NCI-H2081 (cell line): ENCODE measurements at places on chromosomes 16 and 17.
A peak's percentile ranks its signal among the peaks of the same experiment; 100 is the strongest.

- no peak for DNase-seq
Measured at GRCh38 chr17:44967907-44968224, 237 bp downstream of the C1QL1 start.

GRCh38 chr16:53043986-53044601 is 8.6 kb downstream of the CHD9NB start:
- DNase-seq, result no peak

DNA sequence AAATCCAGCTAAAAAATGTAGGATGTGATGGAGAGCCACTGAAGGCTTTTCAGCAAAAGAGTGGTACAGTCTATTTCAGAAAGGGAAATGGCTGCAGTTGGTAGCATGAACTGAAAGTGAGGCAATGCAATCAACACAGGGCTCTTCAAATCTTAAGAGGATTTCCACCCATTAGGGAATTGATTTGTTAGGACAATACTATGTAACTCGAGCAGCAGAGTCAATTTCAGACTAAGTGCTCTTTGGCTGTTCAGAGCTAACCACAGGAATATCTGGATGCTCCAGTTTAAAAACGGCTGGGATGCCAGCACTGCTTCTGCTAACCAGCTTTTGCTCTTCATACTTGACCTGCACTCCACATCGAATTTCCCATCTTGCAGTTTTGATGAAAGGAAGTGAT is 24.6 kb downstream of the CACNG1 start:
- DNase-seq, result no peak

GRCh38 chr17:55909776-55910175 is 158.9 kb downstream of the PCTP start:
- DNase-seq, result no peak

- DNase-seq, result no peak
Measured at GRCh38 chr16:4689864-4690704, 3.3 kb upstream of the NUDT16L1 start.

- no peak for DNase-seq
Measured at GRCh38 chr17:32226886-32227285, 38.7 kb upstream of the RHBDL3 start.

- no peak for DNase-seq
Measured at GRCh38 chr16:11955713-11956123, 9.3 kb upstream of the TNFRSF17 start.

- peak; percentile 54 for DNase-seq
Measured at GRCh38 chr16:89216315-89217137, 977 bp upstream of the ZNF778 start.

DNA sequence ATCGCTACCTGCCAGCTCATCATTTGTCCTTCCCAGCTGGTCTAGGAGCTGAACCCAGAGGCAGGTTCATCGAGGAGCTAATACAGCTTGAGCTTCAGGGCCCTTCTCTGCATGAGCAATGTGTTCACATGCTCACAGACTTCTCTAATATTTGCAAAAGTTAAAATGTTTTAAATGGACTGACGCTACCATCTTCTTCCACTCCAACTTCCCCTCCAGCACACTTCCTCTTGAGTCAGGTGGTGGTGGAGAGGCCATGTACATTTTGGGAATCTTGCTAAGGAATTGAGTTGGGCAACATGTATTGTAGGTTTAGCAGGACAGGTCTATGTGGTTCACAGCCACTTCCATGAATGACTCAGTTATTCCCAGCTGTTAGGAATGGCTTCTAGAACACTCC is 21.6 kb upstream of the RHOT1 start:
- no peak for DNase-seq

GRCh38 chr17:10155371-10156076 is 42.9 kb downstream of the GAS7 start:
- DNase-seq, result no peak

DNA sequence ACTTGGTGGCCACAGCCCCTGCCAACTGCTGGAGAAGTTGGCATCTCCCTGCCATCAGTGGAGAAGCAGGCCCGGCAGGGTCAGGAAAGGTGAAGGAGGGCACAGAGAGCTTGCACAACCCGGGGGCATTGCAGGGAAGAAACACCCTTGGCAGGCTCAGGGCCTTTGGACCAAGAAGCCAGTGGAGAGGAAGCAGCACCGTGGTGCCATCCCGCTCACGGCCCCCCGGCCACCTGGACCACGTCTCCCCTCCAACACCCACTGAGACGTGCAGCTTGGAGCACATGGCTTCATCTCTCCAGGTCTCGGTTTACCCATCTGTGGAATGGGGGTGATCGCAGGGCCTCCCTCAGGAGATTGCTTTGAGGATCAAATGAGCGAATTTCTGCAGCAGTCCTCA is 158.1 kb downstream of the RBFOX3 start:
- no peak for DNase-seq

- no peak for DNase-seq
Measured at GRCh38 chr16:2810651-2811050, 6.4 kb upstream of the PRSS21 start.

DNA sequence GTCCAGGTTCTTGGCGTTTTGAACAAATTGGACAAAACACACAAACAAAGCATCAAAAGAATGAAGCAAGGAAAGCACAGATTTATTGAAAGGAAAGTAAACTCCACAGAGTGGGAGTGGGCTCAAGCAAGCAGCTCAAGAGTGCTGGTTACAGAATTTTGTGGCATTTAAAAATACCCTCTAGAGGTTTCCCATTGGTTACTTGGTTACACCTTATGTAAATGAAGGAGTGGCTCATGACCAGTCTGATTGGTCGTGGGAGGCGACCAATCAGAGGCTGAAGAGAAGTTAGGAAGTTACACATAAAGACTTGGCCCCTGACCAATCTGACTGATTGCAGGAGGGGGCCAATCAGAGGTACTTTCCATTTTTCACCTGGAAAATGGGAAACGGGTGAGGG is 1373.8 kb upstream of the GOT2 start:
- no peak for DNase-seq

DNA sequence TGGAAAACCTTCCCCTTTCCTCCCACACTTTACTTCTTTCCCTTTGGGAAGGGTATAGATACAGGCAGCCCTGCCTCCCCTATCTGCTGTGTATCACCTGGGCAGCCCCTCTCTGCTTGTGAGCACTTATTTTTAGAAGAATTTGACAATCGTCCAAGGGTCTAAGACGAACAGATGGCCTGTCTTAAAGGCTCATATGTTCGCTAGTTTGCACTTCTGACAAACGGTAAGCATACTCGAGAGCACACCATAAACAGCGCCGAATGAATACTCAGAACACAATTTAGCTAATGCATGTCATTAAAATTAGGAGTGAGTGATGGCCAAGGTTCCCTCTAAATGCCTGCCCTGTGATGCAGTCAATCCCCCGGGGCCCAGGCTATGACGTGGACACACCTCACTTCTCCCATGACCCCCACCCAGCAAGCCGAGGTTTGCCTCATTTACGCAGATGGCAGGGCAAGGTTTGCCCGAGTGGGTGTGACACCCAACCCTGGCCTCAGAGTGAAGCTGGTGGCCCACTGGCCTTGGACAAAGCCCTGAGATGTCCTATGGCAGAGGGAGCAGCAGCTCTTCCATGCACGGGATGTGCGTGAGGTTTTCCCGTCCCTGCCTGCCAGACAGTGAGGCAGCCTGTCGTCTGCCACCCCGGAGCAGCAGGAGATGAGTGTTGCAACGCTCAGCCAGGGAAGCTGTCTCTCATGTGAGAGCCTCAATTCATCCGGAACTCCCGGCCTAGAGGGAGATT is 125.2 kb downstream of the C16orf78 start:
- no peak for DNase-seq

GRCh38 chr16:12057266-12057665 is 80.7 kb downstream of the SNX29 start:
- DNase-seq, result no peak

DNA sequence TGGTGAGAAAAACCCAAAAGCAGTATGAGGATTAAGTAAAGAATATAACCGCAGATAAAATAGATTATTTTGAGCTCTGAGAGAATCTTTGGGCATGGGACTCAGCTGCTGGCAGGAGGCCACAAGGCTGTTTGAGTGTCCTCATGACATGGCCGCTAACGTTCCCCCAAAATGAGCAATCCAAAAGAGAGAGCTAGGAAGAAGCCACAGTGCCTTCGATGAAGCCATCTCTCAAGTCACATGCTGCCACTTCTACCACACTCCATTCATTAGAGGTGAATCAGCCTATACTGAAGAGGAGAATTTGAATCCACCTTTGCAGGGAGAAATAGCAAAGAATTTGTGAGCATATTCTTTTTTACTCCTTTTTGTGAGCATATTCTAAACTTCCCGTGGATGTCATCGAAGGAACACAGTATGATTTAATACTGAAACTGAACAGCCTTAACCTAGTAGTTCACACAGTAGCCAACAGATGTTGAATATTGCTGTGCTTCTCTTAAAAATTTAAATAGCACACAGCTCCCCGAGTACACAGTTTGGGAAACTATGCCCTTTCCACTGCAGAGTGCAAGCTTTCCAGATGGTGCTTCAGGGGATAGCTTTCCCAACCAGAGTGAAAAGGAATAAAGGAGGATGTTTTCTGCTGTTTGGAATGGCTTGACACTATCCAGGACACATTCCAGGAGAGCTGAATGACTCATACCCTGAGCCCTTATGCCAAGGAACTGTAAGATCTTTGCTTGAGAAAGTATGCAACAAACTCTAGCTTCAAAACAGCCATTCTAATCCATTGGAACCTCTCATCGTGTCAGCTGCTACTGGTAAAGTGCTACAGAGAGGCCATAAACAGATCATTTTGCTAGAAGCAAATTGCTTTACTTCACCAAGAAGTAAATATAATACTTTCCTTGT is 33.9 kb downstream of the ANKFY1 start:
- DNase-seq, result no peak

DNA sequence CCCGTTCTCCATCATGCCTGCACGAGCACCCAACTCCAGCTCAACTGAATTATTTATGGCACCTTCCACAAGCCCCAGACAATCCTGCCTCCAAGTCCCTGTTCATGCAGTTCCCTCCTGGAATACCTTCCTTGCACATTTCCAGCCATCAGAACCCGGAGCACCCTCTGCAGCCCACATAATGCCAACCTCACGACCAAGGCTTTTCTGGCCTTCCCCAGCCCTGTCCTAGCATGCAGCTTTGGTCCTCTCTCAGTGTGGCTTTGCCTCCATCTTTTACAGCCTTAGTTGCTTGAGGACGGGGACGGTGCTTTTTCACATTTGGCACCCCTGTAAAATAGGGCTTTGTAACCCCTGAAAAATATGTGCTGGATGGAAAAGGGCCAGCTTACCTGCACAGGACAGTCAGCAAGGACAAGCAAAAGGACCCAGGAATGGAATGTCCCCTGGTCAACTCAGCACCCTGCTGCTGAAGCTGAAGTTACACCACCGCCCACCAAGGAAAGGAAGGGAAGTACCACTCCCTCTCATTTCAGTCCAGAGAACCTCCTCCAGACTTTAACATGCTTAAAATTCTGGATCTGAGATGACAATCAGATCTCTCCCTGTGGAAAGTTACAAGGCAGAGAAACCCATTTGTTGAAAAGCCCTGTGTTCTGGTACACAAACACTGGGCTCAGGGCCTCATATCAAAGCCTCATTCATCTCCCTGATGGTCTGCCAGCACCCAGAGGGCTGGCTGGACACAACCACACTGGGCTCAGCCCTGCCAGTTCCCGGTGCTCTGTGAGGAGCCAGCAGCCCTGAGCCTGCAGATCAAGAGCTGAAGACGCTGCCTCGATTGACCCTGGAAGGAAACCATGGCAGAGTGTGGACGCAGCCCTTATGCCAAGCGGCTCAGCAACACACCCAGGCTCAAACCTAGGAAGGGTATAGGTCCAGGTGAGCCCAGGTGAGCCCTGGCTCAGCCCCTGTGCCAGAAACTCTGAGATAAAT is 2.9 kb downstream of the SLC39A11 start:
- no peak for DNase-seq

DNA sequence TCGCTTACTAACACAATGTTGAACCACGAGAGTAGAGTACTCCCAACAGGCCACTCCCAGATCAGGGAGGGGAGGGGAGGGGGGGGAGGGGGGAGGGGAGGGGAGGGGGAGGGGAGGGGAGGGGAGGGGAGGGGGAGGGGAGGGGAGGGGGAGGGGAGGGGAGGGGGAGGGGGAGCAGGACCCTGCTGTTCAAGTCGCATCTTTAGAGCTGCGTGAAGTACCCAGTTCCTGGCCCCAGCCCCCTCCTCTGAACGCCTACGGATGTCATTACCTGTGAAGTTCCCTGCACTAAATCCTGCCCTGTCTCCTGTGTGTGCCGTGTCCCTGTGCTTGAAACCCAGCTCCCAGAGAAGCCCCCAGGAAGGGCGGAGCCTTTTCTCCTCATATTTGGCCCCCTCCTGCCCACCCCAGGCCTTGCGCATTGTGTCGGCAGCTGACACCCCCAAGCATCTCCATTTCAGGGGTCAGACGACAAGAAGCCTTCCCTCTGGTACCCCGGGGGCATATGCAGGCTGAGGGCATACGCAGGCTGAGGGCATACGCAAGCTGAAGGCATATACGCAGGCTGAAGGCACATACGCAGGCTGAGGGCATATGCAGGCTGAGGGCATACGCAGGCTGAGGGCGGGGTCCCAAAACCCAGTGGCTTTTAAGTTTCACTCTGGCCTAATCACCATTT is 330.2 kb downstream of the C16orf95 start:
- no peak for DNase-seq
